Activated CD4-positive, alpha-beta T cell treated with anti-CD3 and anti-CD28 coated beads, Interleukin-2, amount 10 ng/mL, durations not matched to agents 24 days and 14 days (primary cell): ENCODE measurements at places on chromosomes 11 and 22. TPM values are rescaled to one million over a fixed set of nuclear protein-coding genes. Genes with fewer than 3 reads are reported as not detected.

The KRTAP5-11 gene
- not detected in 2 replicates for total RNA-seq

The PHOX2A gene
- total RNA-seq = not detected in 2 replicates

The CENPM gene
- 86.9 and 88.6 TPM in 2 replicates for total RNA-seq

The CTSF gene
- total RNA-seq = 0.68 and 1.2 TPM in 2 replicates

The GAB4 gene
- total RNA-seq = not detected in 2 replicates

The OOSP2 gene
- total RNA-seq = not detected in 2 replicates

The APOBEC3A gene
- not detected in 2 replicates for total RNA-seq

The SCGB1A1 gene
- total RNA-seq = not detected in 2 replicates

The KRTAP5-7 gene
- not detected in 2 replicates for total RNA-seq

The KRTAP5-6 gene
- not detected in 2 replicates for total RNA-seq

The MYO7A gene
- total RNA-seq = 0.07 TPM in 1 of 2 replicates, not detected in the other

The YPEL4 gene
- 0.40 and 0.47 TPM in 2 replicates for total RNA-seq

The TFIP11 gene
- 51.2 and 56.3 TPM in 2 replicates for total RNA-seq

The MYH9 gene
- 625 and 633 TPM in 2 replicates for total RNA-seq

The IL10RA gene
- total RNA-seq = 86.6 and 89.9 TPM in 2 replicates

The RAG1 gene
- total RNA-seq = 0.14 TPM in 1 of 2 replicates, not detected in the other

The TMEM86A gene
- total RNA-seq = 0.21 and 0.73 TPM in 2 replicates

The CYB561A3 gene
- total RNA-seq = 34.9 and 35.1 TPM in 2 replicates

The HPX gene
- not detected in 2 replicates for total RNA-seq

The FAM180B gene
- total RNA-seq = 0.19 and 0.28 TPM in 2 replicates

The CD3E gene
- 571 TPM in 2 replicates for total RNA-seq
